ENCODE measurements at places on chromosomes 2 and 18. TPM values are rescaled to one million over a fixed set of nuclear protein-coding genes. Genes with fewer than 3 reads are reported as not detected.

DNA sequence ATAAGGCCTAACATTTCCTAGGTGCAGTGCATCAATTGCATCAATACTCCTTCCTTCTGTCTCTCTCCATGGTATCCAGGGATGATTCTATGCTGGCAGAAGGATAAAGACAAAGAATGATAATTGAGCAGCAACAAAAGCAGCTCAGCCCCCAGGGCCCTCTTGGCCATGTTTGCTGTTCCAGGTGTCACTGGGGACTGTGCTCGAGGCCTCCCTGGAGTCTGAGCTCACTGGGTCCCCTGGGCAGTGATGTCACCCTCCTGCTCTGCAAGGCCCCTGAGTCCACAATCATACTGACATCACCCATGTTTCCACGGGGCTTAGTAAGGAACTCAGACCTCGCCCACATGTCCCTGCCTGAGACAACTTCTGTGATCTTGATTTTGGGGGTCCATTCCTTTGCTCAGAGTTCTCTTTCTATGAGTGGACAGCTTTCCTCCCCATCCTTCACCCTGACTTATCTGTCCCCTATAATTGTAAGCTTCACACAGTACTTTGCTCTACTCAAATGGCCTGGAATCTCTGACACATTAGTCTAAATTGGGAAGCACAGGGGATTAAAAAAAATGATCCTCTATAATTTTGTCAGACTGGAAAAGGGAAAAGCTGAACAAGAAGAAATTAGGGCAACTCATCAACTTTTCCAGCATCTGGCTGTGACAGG is 15.8 kb upstream of the EXOC6B start:
- no peak overlapping the region for H3K27ac ChIP-seq
- no peaks in the 10 kb centered on the region for H3K36me3 ChIP-seq
- DNase-seq, result no peak

- peaks cover 85% of the 10 kb centered on the region for H3K36me3 ChIP-seq
- no peak for DNase-seq
- no peak overlapping the region for H3K4me3 ChIP-seq
Observed at GRCh38 chr2:102005989-102006885, 14.5 kb downstream of the IL1R2 start.

DNA sequence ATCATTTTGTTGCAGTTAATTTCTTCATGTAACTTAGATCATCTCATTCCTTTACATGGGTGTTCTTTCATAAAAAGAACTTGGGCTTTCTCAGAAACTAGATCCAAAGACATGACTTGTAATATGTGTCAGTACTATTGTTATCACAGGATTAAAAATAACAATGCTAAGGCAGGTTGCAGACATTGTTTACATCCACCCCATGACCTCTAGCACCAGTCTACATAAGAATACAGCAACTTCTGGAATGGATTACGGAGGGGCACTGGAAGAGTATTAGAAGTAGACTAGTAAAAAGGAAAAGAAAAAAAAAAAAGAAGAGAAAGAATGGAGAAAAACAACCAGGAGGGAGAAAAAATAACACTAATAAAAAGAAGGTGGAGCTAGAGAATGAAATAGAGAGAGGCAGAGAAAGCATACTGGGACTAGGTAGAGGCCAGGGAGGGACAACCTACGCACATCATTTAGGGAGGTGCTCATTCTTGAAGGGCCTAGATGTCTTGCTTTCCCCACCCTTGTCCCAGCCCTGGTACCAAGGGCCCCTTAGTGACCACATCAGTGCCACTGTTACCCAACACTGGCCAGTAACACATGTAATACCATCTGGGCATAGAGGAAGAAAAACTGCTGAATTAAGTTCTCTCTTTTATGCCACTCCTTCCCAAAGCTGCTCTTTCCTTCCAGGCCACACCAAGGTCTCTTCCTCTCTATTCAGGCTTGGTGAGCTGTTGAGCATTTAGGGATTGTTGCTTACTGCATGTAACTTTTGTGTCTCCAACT is 70.6 kb upstream of the KLF7 start:
- H3K36me3 ChIP-seq, result no peaks in the 10 kb centered on the region
- no peaks in the 10 kb centered on the region for H3K27me3 ChIP-seq
- DNase-seq, result no peak
- H3K4me3 ChIP-seq, result no peak overlapping the region

DNA sequence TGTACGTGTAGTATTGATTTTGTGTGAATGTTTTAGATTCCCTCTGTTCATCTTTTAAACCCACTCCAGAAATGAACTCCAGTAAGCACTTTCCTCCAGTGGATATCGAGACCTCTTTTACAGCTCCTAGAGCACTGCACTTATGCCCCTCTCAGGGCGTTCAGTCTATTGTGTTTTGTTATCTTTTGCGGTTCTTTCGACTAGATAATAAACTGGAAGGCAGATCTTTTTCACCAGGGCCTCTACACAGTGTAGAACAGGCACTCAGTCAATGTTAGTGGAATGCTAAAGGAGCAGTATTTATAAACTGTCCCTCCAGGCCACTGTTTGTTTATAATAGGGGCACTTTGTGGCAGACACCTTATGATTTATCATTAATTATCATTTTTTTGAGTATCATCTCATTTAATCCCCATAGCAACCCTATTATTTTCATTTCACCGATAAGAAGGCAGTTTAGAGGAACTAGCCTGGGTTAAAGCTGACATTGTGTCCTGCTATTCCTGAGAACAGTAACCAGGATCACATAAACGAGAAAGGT is 742 bp upstream of the SOS1 start:
- peak overlapping the region; percentile 97 for H3K27ac ChIP-seq
- no peaks in the 10 kb centered on the region for H3K27me3 ChIP-seq
- DNase-seq, result no peak
- peak overlapping the region; percentile 75 for H3K4me3 ChIP-seq
- no peaks in the 10 kb centered on the region for H3K36me3 ChIP-seq

- DNase-seq, result no peak
- no peaks in the 10 kb centered on the region for H3K4me1 ChIP-seq
- H3K27me3 ChIP-seq, result no peaks in the 10 kb centered on the region
- no peak overlapping the region for H3K27ac ChIP-seq
Observed at GRCh38 chr2:16152071-16152927, 211.9 kb downstream of the MYCN start.

- H3K27me3 ChIP-seq, result no peaks in the 10 kb centered on the region
- no peak for DNase-seq
- no peak overlapping the region for H3K27ac ChIP-seq
- H3K4me1 ChIP-seq, result peaks cover 14% of the 10 kb centered on the region
- no peak overlapping the region for H3K4me3 ChIP-seq
Observed at GRCh38 chr2:96556441-96557330, 20.1 kb downstream of the ARID5A start.

DNA sequence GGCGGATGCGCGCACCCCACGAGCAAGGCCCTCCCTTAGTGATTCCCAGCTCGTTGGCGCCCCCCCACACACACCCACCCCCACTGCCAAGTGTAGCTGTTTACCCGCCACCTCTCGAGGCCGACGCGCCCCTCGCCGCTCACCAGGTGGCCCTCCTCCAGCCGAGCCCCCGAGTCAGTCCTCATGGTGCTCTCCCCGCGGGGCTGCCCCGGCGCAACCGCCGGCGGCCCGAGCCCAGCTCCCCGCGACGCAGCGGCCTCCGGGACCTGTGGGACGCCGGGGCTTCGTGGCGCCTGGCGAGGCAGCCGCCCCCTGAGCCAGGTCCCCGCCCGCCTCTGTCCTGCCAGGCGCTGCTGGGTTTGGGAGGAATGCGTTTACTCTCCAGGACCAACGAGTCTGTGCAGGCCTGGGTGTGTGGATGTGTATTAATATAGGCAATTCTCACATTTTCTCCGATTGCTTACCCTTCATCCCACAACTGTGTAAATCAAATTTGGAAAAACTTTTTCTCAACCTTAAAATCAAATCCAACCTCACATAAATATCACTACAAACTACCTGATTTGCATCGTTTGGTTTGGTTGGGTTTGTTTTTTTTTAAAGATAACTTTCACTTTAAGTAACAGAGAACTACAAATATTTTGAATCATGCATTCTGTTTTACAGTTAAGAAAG is at the start of gene TMEM237:
Gene TMEM237, minus strand, starts transcription at position 288 of the 675 bp plus-strand sequence. Its CDS starts 103 bp downstream, at position 185.
- H3K27me3 ChIP-seq, result no peaks in the 10 kb centered on the region
- no peaks in the 10 kb centered on the region for H3K4me1 ChIP-seq
- H3K36me3 ChIP-seq, result no peaks in the 10 kb centered on the region

DNA sequence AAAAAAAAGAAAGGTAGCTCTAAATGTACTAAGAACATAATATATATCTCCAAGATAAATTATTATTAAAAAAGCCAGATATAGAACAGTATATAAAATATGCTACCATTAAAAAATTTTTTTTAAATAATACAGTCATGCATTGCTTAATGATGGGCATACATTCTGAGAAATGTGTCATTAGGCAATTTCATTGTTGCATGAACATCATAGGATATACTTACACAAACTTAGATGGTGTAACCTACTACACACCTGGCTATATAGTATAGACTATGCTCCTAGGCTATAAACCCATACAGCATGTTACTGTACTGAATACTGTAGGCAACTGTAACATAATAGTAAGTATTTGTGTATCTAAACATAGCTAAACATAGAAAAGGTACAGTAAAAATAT is 18.3 kb upstream of the LAPTM4A start:
- no peak overlapping the region for H3K27ac ChIP-seq
- no peaks in the 10 kb centered on the region for H3K4me1 ChIP-seq
- no peak for DNase-seq

- no peak overlapping the region for H3K27ac ChIP-seq
- DNase-seq, result no peak
- no peaks in the 10 kb centered on the region for H3K27me3 ChIP-seq
- H3K36me3 ChIP-seq, result no peaks in the 10 kb centered on the region
- no peak overlapping the region for H3K4me3 ChIP-seq
Observed at GRCh38 chr2:74228772-74229171, 30.4 kb downstream of the MTHFD2 start.

- no peak overlapping the region for H3K4me3 ChIP-seq
- H3K4me1 ChIP-seq, result peaks cover 14% of the 10 kb centered on the region
- no peaks in the 10 kb centered on the region for H3K27me3 ChIP-seq
- no peaks in the 10 kb centered on the region for H3K36me3 ChIP-seq
- no peak overlapping the region for H3K27ac ChIP-seq
Observed at GRCh38 chr2:24432735-24433134, 58.3 kb upstream of the NCOA1 start.

DNA sequence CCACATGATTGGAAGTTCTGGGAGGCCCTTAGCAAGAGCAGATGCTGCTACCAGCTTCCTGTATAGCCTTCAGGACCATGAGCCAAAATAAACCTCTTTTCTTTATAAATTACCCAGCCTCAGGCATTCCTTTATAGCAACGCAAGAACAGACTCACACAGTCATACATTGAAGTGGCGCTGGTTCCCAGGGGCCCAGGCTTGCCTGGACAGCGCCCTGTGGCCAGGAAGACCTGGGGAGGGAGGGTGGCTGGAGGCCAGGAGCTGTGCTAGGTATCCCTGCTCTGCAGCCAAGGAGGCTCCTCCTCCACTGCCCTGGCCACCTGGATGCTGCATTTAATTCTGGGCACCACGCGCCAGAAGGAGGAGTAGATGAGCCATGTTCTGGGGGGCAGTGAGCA is 98.1 kb downstream of the AGAP1 start:
- no peak for DNase-seq
- H3K27ac ChIP-seq, result no peak overlapping the region
- H3K4me3 ChIP-seq, result no peak overlapping the region
- H3K36me3 ChIP-seq, result no peaks in the 10 kb centered on the region
- H3K4me1 ChIP-seq, result no peaks in the 10 kb centered on the region

DNA sequence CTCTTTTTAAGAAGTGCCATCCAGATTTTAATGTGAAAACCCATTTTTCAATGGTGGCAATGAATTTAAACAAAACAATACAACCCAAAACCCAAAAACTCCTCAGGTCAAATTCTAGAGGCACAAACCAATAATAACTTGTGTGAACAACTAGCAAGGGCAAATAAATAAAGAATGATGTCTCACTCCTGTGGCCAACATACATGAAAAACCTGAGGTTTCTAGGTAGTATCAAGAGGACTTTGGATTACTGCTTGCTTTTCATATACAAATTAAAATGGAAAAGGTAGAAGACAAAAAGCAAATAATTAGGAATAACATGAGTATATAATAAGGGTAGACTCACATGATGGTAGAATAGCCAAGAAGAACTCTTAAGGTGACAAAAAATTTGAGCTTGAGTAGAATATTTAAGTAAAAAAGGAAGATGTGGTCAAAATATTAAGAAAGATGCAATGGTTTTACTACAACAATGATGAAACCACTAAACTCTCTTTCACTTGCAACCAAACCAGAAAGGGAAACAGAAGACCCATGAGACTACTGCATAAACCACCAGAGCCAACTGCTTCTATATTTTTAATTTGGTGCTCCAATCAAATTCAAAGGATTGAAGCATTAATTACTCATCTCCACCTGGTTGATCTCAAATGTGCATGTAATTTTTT is 53.5 kb downstream of the DARS1 start:
- no peak overlapping the region for H3K4me3 ChIP-seq
- no peak for DNase-seq
- H3K27ac ChIP-seq, result no peak overlapping the region
- peaks cover 76% of the 10 kb centered on the region for H3K36me3 ChIP-seq
- no peaks in the 10 kb centered on the region for H3K27me3 ChIP-seq

DNA sequence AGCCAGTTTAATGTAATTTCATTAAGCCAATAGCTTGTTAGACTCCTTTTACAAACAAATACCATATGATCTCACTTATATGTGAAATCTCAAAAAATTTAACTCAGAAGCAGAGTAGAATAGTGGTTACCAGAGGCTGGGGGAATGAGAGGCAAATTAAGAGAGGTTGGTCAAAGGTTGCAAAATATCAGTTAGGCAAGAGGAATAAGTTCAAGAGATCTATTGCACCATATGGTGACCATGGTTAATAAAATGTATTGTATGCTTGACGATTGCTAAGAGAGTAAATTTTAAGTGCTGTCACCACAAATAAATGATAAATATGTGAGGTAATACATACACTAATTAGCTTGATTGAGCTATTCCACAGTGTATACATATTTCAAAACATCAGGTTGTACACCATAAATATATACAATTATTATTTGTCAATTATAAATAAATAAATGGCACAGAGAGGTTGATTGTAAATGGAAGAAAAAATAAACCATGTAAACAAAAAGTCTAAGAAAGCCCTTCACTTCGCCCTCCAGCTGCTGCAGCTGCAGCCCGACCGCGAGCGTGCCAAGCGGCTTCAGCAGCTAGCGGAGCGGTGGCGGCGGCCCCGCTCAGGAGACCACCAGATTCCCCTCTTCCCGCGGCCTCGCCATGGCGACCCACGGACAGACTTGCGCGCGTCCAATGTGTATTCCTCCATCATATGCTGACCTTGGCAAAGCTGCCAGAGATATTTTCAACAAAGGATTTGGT is 23.0 kb upstream of the ACTR2 start:
- no peak overlapping the region for H3K4me3 ChIP-seq
- H3K27ac ChIP-seq, result no peak overlapping the region
- no peaks in the 10 kb centered on the region for H3K27me3 ChIP-seq
- H3K4me1 ChIP-seq, result no peaks in the 10 kb centered on the region
- H3K36me3 ChIP-seq, result no peaks in the 10 kb centered on the region

HOXD13 gene
- not detected for total RNA-seq

ACVR1C gene
- total RNA-seq, result 1.1 TPM

NDUFB3 gene
- 91.5 TPM for total RNA-seq

UGT1A9 gene
- not detected for total RNA-seq

All from spleen (tissue), 13 donors.